Activated CD4-positive, alpha-beta T cell treated with anti-CD3 and anti-CD28 coated beads for 4 hours (primary cell): ENCODE measurements at places on chromosomes 16 and 17.

DNA sequence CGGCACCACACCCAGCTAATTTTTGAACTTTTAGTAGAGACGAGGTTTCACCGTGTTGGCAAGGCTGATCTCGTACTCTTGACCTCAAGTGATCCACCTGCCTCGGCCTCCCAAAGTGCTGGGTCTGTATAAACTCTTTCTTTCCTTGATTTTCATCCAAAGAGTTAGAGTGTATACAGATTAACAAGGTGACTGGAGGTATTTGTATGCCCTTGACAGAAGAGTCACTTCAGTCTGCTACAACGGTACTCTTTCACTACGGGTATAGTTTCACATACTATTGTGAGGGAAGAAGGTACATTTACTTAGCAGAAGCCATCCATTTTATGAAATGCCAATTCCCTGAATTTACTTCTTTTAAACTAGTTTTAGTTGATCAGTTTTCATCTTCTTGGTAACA lies 32.5 kb downstream of the PPM1E start:
- no peak for DNase-seq

DNA sequence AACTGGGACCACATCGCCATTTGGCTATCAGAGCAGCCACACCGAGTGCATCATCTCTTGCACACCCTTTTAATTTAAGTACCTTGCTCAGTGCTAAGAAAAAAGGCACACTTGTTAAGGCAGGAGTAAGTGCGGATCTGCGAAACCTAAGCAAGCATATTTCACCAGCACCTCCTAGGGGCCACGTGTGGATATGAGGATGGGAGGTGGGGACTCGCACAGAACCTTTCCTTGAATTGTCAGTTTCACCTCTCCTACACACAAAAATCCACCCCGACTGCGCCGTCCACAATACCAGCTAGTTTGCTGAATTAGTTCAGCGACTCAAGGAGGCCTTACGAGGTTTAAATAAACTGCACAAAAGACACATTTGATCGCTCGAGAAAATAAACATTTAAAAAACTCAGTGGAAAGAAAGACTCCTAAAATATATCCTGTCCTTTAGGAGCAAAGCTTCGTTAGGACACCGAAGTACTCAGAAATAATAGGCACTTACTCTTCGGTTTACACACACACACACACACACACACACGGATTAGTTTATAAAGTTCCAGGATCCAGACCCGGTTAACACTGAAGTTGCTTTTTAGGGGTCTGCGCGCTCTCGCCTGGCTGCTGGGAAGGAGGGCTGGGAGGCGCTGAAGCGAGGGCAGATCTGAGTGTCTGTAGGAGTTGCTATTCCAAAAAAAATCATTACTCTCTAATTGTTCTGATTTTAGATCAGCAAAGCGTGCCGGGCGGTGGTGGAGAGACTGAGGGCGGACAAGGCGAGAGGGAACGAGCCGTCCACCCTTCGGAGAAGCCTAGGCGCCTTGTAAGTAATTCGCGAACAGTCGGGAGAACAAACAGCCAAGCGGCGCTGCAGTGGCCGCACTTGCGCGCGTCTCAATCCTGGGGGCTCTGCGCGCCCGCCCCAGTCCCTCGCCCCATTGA lies 1.0 kb upstream of the KCNJ2 start:
- no peak for DNase-seq

GRCh38 chr17:30917050-30917449 lies 4.7 kb upstream of the ADAP2 start:
- no peak for DNase-seq

GRCh38 chr16:27983244-27983643 lies 80.3 kb downstream of the GSG1L start:
- no peak for DNase-seq

GRCh38 chr17:15392326-15392741 lies 50.9 kb upstream of the TEKT3 start:
- DNase-seq, result no peak

- no peak for DNase-seq
Measured at GRCh38 chr16:50906454-50906853, 164.6 kb downstream of the CYLD start.

GRCh38 chr16:86007524-86007923 lies 108.6 kb downstream of the IRF8 start:
- no peak for DNase-seq

GRCh38 chr17:71188811-71189492 lies 931.9 kb upstream of the SOX9 start:
- no peak for DNase-seq

GRCh38 chr17:18850679-18851078 lies 7.3 kb upstream of the PRPSAP2 start:
- no peak for DNase-seq

DNA sequence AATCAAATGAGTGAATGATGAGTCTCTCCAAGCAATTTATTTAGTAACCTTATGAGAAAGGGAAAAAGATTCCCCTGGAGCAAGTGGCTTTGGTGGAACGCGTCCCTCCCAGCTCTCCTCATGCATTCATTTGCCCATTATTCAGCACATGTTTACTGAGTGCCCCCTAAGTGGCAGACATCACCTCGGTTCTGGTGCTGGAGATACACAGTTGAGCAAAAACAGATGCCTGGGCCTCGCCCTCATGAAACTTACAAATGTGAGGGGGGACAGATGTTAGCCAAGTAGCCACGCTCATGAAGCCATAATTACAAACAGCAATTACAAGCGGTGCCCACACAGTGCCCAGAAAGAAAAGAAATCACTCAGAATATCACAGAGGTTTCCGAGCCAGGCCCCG lies 45.1 kb upstream of the CIBAR2 start:
- DNase-seq, result no peak

DNA sequence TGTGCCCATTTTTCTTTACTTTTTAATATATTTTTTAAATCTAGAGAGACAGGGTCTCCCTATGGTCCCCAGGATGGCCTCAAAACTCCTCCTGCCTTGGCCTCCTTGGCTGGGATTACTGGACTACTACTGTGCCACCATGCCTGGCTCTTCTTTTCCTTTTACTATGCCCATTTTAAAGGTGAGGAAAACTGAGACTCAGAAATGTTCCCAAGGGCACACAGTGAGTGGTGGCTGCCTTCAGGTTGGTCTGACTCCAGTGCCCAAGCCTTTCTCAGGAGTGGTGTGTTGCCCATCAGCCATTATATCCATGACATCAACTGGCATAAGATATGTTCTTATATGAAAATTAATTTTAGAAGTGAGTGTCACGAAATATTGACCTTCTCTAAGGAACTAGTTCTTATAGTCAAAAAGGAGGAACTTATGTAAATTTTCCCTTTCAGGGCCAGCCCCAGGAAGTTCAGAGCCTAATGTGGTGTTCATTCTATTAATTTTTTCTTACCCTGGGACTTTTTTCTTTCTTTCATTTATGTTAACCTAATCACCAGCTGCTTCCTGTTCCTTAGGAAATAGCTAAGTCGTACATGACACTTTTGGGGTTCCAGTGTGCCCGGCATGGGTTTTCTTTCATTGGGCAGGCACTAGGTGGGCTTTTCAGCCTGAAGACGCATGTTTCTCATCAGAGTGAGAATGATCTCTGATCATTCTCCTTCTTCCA lies 17.9 kb upstream of the SPN start:
- no peak for DNase-seq

GRCh38 chr17:83076938-83077337 lies 2.5 kb upstream of the METRNL start:
- DNase-seq, result no peak

DNA sequence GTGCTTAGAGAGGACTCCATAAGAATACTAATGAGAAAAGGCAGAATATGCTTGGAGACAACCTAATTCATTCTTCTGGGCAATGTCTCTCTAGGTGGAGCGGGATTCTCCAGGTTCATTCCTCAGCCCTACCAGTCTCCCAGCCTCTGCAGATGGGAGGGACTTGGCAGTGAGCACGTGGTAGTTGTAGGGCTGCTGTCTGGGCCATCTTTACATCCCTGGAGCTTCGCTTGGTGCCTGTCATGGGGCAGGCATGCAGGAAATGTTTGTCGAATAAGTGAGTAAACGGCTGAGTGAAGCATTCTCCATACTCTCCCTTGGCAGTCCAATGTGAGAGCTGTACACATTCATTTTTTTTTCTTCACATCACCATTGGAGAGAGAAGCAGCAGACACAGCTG lies 387.5 kb downstream of the UTP18 start:
- DNase-seq, result no peak

DNA sequence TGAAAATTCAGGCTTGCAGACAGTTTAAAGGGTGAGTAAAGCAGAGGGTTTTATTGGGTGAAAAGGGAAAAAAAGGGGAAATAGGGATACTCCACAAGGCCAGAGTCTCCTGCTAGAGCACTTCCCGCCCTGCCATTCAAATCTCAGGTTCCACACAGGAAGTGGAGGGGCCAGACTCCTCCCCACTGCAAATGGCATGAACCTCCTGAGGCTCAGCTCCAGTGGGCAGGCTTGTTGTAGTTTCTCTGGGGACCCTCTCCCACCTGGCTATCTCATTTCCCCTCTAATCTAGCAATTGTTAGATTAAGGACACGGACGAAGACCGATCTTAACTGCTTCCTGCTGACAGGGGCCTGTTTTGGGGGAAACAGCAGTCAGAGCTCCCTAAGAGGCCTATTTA lies 43.4 kb downstream of the TAOK1 start:
- DNase-seq, result no peak

GRCh38 chr17:37744961-37745800 lies at the start of gene HNF1B:
HNF1B (minus strand) TSS chr17:37745059; CDS start chr17:37744884, 175 bp downstream.
- no peak for DNase-seq

DNA sequence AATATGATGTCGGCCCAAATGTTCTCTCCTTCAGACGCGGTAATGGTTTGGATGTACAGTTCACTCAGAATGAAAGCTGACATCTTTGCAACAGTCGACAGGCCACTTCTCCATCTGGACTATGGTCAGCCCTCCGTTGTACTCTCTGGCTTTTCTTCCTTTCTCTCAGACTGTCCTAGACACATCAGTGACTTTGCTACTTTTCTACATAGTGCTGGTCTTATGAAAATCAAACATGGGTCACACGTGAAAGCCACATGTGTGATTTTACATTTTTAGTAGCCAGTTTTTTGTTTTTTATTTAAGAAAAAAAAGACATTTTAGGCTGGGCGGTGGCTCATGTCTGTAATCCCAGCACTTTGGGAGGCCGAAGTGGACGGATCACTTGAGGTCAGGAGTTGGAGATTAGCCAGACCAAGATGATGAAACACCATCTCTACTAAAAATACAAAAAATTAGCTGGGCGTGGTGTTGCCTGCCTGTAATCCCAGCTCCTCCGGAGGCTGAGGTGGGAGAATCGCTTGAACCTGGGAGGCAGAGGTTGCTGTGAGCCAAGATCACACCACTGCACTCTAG lies 644.1 kb downstream of the KCNJ2 start:
- no peak for DNase-seq

GRCh38 chr17:65163990-65164495 lies 26.9 kb downstream of the RGS9 start:
- DNase-seq, result peak; percentile 54

- no peak for DNase-seq
Measured at GRCh38 chr16:81716478-81717225, 62.4 kb upstream of the PLCG2 start.

DNA sequence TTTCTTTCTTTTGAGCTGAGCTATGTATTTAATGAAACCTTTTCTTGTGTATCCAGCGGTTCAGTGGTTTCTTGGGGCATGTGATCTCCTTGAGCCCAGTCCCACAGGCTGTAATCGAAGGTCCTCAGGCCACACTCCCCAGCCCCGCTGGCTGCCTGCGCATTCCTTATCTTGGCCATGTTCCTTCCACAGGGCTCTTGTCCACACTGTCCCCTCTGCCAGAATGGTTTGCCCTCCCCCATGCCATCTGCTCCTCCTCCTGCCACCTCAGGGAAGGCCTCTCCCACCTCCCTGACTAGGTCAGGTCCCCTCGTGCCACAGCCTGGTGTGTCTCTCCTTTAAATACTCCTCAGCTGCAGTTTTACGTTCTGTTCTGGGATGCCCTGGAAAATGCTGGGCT lies 12.1 kb upstream of the NLRC5 start:
- DNase-seq, result no peak

- DNase-seq, result no peak
Measured at GRCh38 chr16:54783226-54783625, 147.4 kb upstream of the IRX5 start.

DNA sequence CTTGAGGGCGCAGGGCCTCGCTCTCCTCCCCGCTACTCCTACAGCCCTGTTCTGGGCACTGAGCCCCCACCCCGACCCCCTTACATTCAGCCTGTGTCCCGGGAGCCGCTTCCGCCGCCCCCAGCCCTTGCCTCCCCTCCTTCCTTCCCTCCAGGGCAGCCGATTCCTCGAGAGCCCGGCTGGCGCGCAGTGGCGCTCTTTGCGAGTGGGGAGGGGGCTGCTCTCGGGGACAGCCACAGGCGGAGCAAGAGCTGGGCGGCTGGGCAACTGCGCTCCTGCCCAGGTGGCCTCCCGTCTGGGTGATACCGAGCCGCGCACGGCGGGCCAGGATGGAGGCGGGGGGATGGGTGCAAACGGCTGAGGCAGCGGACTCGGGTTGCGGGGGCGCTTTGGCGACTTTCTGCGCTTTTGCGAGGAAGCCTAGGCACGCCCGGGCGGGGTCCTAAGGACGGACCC lies 1.2 kb downstream of the MMP15 start:
- no peak for DNase-seq

- DNase-seq, result no peak
Measured at GRCh38 chr16:56190677-56191155, 573 bp upstream of the GNAO1 start.

DNA sequence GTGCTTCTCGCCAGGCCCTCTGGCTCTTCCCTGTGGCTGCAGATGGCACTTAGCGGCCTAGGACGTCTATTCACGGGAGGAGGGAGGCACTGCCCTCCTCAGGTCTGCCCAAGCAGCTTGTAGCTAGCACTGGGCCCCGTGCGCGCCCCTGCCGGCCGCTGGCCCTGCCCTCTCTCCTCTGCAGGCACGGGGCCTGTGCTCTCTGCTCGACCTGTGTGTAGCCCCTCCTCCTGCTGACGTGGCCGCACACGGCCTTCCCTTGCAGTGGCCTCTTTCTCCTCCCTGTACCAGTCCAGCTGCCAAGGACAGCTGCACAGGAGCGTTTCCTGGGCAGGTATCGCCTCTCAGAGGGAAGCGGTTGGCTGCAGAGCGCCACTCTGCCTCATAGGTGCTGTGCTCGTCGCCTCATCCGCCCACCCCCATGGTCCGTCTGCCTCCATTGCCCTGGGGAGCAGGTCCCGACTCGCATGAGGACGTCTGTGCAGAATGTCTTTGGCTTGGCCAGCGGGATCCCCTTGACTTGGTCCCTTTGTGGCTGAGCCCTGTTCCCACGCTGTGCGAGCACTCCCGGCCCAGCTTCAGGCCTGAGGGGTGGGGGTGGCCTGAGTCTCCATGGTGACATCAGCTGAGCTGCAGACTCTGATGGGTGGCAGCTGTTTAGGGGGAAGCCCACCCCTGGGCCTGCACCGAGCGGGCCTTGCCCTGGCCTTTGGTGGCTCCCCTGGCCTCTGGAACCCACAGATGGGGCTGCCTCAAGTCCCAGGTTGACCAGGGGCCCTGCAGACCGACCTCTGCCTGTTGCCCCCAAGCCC lies 34.6 kb downstream of the TSC2 start:
- no peak for DNase-seq

GRCh38 chr17:73645050-73645871 lies 1.0 kb upstream of the SDK2 start:
- DNase-seq, result peak; percentile 38

DNA sequence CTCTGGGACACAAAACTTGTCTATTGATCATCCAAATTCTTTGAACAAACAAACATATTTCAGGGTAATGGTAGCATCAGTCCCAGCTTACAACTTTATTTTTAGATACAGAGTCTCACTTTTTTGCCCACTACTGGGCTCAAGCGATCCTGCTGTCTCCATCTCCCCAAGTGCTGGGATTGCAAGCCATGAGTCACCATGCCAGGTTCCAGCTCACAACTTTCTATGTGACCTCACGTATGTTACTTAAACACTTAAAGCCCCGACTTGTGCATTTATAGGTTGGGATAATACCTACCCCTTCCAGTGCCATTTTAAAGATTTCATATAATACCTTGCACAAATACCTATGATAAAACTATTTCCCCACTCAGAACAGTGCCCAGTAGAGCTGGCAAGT lies 42.0 kb upstream of the KSR1 start:
- DNase-seq, result no peak
